Stomach (tissue), 19 donors: ENCODE measurements at places on chromosomes 2 and 18. TPM values are rescaled to one million over a fixed set of nuclear protein-coding genes. Genes with fewer than 3 reads are reported as not detected.

The ZC3H8 gene
- total RNA-seq: 8.5 TPM

GRCh38 chr2:30823452-30823851 lies 16.2 kb upstream of the CAPN13 start:
- no peak for DNase-seq

The CACNB4 gene
- total RNA-seq: 6.4 TPM

DNA sequence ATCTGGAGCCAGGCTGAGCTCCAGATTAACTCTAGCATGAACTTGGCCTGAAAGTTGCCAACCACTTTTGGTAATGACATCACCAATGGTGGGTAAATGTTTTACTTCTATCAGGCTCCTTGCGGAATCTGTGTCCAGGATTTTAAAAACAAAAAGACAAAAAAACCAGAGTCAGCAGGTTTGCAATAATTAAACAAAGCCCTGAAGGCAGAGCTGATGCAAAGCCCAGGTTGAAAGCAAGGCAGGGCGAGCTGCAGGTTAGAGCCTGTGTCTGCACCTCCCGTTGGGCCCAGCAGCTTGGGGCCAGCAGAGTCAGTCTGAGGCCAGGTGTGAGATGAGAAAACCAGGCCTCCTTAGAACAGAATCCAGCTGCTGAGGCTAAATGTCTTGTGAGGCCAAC lies 29.1 kb upstream of the ALK start:
- peak; percentile 8 for DNase-seq
